Inflammatory macrophage treated with lipopolysaccharide for 1 hour (primary cell): ENCODE measurements at places on chromosomes 12 and 14.
A peak's percentile ranks its signal among the peaks of the same experiment; 100 is the strongest.

DNA sequence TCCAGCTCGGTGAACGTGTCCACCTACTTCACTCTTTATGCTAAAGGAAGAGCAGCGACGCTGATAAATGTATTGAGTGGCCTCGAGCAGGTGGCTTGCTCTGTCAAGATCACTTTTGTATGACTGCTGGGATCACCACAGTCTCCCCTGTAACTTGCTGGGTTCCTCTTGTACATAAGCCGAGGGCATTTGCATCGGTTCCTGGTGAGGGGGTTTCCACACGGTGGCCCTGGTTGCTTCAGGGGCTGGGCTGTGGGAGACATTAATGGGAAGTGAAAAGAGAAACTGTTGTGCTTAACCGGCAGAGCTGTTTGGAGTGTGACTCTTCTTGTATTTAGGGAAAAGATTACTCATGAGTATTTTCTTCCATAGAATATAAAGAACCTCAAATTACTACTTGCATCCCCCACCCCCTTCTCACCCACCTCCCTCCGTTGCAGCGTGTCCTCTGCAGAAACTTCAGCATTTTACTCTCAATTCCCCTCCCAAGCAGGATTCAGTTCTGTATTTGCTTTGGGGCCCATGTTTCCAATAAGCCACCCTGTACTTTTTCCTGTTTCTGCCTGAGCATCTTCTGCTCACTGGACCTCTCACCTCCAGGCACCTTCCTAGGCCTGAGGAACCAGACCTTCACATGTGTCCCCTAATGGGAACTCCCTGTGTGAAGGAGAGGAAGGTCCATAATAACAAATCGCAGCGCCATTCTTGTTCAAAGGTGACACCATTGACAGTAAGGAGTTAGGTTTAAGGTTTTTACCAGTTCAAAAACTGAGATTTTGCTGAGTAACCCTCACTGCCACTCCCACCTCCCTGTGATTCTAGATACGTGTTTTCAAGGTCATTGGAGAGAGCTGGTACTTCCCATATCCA, 187.0 kb downstream of the ETV6 start:
- DNase-seq, result peak; percentile 99

DNA sequence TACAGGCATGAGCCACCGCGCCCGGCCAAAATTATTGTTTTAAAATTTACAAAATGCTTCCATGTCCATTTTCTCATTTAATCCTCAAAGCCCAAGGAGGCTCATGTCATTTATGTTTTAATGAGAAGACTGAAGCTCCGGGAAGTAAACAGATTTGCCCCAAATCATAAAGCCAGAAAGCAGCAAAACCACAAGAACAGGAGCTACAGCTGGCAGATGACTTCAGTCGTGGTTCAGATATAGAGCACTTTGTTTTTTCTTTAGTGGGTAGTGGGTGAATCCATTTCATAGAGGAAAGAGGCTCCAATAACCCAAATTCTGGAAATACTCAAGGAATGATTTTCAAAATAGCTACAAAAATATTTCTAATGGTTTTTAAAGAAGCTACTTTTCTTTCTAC, 45.4 kb upstream of the VPS33A start:
- no peak for DNase-seq

GRCh38 chr12:105274571-105274970, 38.6 kb upstream of the APPL2 start:
- no peak for DNase-seq

DNA sequence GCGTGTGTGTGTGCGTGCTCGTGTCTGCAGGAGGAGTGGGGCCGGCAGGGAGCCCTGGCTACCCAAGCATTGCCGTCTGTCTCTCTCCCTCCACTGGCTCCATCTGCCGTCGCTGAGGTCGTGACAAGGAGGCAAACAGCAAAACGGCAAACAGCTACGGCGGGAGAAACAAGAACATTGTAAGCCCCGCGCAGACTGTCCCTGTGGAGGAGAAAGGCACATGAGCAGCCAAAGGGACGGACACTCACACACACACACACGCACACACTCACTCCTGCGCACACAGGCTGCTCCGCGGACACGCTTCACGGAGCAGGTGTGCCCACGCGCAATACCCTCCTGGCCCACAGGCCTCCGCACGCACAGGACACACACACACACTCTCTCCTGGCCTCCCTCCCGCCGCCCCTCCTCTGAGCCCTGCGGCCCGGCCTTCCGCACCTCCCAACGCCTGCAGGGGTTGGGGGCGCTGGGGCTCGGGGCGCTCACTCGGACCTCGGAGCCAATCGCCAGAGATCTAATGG, 905 bp downstream of the CISTR start:
- DNase-seq, result no peak

DNA sequence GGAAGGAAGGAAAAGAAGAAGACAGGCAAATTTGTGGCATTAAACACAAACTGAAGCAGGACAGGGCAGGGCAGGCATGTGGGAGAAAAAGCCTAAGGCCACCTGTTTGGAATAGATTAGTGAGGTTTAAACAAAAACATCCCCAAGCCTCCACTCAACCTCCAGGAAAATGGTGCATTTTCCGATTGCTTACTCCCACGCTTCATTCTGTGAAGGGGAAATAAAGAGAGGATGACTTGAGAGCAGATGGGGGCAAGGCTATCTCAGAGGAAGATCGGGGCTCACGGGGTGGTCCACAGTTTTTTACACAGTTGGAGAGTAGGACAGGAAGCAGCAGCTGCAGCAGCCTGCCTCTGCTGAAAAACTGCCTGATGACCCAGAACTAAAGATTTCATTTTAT, 250.9 kb downstream of the DUSP6 start:
- DNase-seq, result no peak

DNA sequence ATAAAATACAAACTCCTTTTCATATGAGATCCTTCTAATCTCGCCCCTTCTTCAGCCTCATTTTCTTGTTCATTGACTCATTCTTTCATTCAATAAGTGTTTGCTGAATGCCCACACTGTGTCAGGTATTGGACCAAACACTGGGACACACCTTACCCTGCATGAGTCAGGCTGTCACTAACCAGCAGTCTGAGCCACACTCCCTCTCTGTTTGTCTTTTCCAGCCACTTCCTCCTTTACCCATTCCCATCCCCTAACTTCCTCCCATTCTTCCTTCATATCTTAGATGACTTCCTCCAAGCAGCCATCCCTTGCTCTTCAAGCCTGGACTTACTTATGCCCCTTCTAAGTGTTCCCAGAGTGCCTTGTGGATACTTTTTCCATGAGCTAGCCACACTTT, 27.0 kb upstream of the HIF1A start:
- no peak for DNase-seq

DNA sequence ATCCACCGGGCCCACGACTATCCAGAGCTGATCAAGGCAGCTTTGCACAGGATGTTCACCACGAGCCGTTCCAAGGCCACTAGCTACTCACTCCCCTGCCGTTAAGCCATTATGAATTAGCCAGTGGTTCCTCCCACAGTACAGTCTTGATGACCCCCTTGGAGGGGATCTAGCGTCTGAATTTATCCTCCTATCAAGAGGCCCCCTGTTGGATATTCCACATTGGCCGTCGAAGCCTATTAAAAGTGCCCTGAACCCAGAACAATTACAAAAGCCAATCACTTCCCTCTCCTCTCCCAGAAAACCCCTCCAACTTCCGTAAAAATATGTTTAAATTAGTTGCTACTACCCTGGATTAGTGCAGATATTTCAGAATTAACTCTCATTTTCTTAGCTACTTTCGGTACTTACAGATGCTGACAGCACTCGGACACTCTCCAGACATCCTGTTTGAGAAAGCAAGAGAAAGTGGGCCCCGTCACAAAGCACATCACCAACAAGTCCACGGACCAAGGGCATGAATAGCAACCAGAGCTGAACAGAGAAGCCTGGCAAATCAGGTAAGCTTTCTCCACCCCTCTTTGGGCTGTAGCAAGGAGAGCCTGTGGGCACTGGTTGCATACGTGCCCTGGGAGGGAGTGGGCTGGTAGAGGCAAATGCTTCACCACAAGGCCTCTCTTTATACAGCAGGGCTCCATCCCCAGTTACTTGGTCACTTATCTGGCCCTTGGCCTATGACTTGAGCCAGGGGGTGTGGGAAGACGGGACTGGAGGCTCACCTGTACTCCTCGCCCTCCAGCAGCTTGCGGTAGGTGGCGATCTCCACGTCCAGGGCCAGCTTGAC, 5.3 kb downstream of the KRT3 start:
- DNase-seq, result no peak

DNA sequence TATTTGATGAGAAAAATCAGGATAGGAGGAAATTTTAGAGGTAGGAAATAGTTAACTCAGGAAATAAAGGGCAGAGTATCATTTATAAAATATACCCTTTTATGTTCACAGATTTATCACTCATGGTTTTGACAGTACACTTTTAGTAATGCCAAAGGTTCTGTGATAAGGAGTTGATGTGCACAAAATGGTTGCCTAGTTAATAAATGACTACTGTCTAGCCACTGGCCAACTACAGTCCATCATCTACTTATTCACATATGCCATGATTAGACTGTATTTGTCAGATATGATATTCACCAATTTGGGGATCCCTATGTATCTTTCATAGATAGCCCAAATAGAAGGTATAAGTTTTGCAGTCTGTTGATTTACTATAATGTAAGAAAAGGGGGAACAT, 19.2 kb upstream of the GXYLT1 start:
- DNase-seq, result no peak

- DNase-seq, result no peak
These were observed 1.1 kb downstream of the INHBE start for GRCh38 chr12:57456145-57456700.

GRCh38 chr14:60197629-60198303, 32.6 kb upstream of the DHRS7 start:
- no peak for DNase-seq

- DNase-seq, result no peak
These were observed 64.1 kb upstream of the JDP2 start for GRCh38 chr14:75363570-75364227.

GRCh38 chr14:36426113-36426512, 93.9 kb downstream of the NKX2-1 start:
- DNase-seq, result no peak

- no peak for DNase-seq
These were observed 9.9 kb downstream of the SPIC start for GRCh38 chr12:101485021-101485420.
